SK-N-SH (cell line): ENCODE measurements at places on chromosomes 16 and 17. TPM values are rescaled to one million over a fixed set of nuclear protein-coding genes. Genes with fewer than 3 reads are reported as not detected.

CD300E gene
- not detected in 2 replicates for polyA plus RNA-seq

KRT26 gene
- not detected in 2 replicates for polyA plus RNA-seq

MRC2 gene
- polyA plus RNA-seq = 112 and 213 TPM in 2 replicates

ACSF2 gene
- 46.6 and 49.5 TPM in 2 replicates for polyA plus RNA-seq

DNA sequence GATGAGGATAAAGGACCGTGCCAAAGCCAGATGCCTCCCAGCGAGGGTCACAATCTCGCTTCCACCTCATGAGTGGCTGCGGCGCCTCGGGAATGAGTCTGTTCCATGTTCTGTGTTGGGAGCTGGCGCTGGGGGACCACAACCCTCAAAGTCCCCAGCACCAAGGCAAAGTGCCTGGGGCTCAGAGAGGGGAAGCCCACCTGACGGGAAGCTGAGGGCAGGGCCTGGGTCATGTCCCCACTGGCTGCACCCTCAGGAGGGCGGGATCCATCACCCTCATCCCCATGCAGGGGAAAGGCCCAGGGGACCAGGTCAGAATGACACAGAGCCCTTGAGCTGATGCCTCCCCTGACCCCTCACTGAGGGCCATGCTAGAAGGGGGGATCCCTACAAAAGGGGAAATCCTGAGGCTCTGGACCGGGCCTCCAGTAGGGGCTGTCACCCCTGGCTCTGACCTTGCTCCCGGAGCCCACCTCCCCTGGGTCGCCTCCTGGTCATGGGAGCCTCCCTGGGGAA lies 151.3 kb upstream of the PLCG2 start:
- no peaks in the 10 kb centered on the region for H3K27me3 ChIP-seq
- no peaks in the 10 kb centered on the region for H3K36me3 ChIP-seq
- DNase-seq = no peak
- no peak overlapping the region for H3K4me3 ChIP-seq

GRCh38 chr16:3835089-3835602 lies 45.4 kb downstream of the CREBBP start:
- H3K27ac ChIP-seq = no peak overlapping the region
- no peak for DNase-seq
- H3K4me1 ChIP-seq = peaks cover 15% of the 10 kb centered on the region; the same call in 1 of the 2 replicates
- no peaks in the 10 kb centered on the region for H3K27me3 ChIP-seq

DNA sequence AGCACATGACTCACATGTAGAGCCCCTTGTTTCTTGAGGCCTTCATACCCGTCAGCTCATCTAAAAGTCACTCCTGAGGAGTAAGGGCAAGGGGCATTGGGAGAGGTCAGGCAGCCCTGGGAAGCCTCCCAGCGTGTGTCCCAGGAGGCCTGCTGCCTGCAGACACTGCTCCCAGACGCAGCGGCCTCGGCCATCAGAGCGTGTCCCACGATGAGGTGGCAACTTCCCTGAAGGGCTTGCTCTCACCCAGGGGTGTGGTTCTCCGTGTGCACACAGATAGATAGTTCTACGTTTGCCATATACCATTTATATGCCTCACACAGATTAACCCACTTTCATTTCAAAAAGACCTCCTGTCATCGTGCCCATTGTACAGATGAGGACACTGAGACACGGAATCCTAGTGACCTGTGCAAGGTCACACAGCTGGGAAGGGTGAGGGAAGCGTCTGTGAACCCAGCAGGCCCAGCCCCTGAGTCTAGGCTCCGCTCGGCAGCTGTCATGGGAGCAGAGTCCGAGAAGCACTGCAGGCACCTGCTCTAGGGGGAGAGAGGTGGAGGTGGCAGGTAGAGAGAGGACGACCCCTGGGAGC lies 8.3 kb downstream of the TUBB3 start:
- H3K27ac ChIP-seq = no peak overlapping the region
- no peak for DNase-seq
- H3K27me3 ChIP-seq = no peaks in the 10 kb centered on the region
- H3K4me3 ChIP-seq = no peak overlapping the region

- H3K27ac ChIP-seq = no peak overlapping the region
- H3K4me1 ChIP-seq = no peaks in the 10 kb centered on the region
- H3K36me3 ChIP-seq = no peaks in the 10 kb centered on the region
Observed at GRCh38 chr17:48261297-48261880, 153.8 kb downstream of the SNX11 start.

DNA sequence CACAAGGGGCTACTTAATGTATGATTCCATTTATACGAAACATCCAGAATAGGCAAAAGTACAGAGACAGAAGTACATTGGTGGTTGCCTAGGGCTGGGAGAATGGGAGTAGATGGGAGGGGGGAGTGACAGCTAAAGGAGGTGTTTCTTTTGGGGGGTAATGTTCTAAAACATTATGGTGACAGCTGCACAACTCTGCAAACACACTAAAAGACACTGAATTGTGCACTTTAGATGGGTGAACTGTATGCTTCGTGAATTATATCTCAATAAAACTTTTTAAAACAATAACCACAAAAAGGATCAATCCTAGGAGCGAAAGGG lies 661 bp downstream of the LYRM9 start:
- peak overlapping the region; percentile 70 for H3K4me3 ChIP-seq
- no peaks in the 10 kb centered on the region for H3K36me3 ChIP-seq
- peak overlapping the region; percentile 41; the same call in 1 of the 2 replicates for H3K27ac ChIP-seq

- H3K36me3 ChIP-seq = no peaks in the 10 kb centered on the region
- no peak for DNase-seq
- no peak overlapping the region for H3K27ac ChIP-seq
- peak overlapping the region; percentile 46; the same call in 1 of the 2 replicates for H3K4me3 ChIP-seq
- no peaks in the 10 kb centered on the region for H3K4me1 ChIP-seq
- no peaks in the 10 kb centered on the region for H3K27me3 ChIP-seq
Observed at GRCh38 chr16:73062001-73062616, 14.2 kb upstream of the ZFHX3 start.
